ENCODE measurements at places on chromosomes 6 and 20.
A peak's percentile ranks its signal among the peaks of the same experiment; 100 is the strongest.

GRCh38 chr6:28537509-28538140 is 11.9 kb downstream of the GPX5 start:
- no peak for DNase-seq

DNA sequence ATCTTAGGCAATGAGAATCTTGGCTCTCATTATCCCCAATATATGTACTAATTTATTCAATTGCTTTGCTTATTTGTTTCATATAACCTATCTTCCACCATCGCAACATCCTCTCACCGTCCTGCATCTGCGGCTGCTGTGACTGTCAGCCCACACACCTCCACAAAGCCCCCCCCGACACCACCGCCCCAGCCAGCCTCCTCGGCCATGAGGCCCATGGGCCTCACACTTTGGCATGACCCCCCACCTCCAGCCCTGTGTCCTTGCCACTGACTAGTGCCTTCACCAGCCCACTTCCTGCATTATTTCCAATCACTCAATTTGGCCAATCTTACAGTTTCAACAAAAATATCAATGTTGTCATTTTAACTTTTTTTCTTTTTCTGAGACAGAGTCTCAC is 60.7 kb upstream of the TOX2 start:
- DNase-seq, result no peak

GRCh38 chr6:33243476-33243875 is 28.2 kb downstream of the VPS52 start:
- no peak for DNase-seq

DNA sequence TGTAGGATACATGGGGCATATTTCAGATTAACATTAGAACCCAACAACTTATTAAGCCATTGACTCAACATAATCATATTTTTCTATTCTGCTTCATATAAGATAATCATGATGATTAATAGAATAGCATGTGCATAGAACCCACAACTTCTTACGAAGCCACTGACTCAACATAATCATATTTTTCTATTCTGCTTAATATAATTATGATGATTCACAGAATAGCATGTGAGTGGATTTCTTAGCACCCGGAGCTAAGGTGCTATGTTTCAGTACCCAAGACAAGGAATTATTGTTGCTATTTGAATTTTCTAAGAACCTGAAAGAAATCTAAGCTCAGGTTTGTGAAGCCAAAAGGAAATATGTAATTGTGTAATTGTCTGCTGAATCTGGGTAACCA is 96.8 kb downstream of the TENT5A start:
- no peak for DNase-seq

DNA sequence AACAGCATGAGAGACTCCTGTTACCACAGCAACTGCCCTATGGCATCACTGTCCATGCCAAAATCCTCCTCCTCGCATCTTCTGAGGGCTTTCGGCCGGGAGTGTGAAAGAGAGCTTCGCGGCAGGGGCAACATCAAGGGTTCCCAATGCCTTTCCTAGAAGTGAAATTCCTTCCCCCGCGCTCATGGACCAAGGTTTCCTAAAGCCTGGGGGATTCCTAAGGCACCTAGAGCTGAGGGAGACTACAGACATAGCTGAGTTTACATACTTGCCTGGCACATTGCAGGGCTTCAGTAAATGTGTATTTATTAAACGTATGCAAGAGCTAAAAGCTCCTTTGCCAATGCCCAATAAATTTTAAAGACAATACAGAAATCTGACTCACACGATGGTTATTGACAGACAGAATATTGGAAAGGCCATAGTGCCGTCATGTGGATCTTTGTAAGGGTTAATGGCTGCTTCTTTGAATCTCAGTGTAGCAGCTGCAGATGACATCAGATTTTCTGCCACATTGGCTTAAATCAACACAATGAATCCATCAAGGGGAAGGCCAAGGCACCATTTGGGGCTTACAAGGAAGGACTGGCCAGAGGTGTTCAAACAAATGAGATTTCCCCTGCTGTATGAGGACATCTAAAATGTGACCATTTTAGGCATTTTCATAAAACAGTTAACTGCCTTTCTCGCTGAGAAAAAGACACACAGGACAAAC is 281.2 kb upstream of the JARID2 start:
- DNase-seq, result peak; percentile 66

GRCh38 chr20:3710011-3710466 is 2.4 kb downstream of the SIGLEC1 start:
- DNase-seq, result no peak

DNA sequence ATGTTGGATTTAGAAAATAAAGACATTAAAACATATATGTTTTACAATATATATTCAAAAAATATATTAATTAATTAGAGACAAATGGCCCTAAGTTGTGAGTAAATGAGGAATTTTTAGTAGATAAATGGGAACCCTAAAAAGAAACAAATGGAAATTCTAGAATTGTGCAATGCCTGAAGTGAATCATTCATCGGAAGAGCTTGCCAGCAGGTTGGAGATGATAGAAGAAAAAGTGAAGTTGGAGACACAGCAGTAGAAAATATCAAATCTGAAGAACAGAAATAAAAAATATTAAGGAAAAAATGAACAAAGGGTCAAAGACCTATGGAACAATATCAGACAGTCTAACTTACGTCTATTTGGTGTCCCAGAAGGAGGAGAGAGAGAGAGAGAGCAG is 109.4 kb upstream of the NEDD9 start:
- no peak for DNase-seq

DNA sequence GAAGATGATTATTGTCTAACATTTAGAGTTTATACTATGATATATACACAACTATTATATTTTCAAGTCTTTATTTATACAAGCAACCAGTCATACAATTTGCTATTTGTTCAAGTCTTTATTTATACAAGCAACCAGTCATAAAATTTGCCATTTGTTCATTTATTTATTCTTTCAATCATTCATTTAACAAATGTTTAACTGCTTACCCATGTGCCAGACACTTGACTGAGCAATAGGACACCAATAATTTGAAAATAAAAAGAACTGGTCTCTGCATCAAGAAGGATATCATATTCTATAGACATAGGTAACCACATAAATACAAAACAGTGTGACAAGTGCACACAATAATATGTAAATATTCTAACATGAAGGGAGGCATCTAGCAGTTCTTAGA is 20.3 kb downstream of the GRIK2 start:
- no peak for DNase-seq

DNA sequence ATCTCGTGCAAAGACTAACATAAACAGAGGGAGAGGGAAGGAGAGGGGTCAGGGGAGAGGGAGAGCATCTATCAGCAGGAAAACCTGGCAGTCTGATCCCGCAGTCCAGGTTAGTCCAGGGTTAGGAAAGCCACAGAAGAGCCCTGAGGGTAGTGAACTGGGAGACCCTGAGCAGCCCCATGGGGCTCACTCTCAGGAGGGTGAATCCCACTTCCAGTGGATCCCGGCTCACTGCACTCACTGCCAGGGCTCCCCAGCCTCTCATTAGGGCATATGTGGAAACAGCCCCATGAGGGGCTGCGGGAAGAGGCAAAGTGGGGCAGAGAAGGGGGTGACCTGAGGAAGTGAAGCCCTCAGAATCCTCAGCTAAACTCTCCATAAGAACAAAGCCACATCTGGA is 329.9 kb downstream of the UBE3D start:
- DNase-seq, result no peak

GRCh38 chr6:116847227-116847626 is 18.3 kb upstream of the GPRC6A start:
- peak; percentile 30 for DNase-seq

GRCh38 chr6:13831615-13832014 is 17.3 kb upstream of the MCUR1 start:
- no peak for DNase-seq

DNA sequence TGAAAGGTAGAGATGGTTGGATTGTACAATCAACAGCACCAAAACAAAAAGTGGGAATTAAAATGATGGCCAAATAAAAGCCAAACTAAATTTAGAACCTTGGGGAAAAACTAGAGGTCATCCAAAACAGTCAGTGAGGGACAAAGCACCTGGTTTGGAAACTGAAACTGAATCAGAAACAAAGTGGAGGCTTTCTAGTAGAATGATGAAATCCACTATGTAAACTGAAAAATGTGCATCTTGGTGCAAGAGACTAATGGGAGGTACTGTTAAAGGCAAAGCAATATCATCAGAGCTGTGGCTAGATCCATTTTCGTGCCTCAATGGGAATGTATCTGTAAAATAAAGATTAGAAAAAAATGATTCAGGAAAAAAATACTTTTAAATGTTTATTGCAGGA is 380.0 kb upstream of the GJE1 start:
- no peak for DNase-seq

DNA sequence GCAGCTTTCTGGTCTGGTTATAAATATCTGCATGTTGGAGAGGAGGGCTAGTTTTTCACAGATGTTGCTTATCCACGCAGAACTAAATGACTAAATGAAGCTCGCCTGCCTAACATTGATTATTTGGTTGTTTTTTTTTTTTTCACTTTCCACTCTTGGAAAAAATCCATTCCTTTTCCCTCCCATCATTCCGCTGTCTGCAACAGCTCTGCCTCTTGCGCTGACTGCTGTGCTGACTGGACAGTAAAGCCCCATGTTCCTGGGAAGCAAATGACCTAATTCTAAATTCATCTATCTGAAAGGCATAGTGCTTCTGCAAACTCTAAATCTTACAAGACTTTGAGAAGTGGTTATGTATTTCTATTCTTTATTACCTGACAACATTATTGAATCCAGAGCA is 255.5 kb upstream of the PLN start:
- DNase-seq, result no peak

- DNase-seq, result peak; percentile 22
These were observed 149.0 kb downstream of the HACE1 start for GRCh38 chr6:104710543-104711335.

DNA sequence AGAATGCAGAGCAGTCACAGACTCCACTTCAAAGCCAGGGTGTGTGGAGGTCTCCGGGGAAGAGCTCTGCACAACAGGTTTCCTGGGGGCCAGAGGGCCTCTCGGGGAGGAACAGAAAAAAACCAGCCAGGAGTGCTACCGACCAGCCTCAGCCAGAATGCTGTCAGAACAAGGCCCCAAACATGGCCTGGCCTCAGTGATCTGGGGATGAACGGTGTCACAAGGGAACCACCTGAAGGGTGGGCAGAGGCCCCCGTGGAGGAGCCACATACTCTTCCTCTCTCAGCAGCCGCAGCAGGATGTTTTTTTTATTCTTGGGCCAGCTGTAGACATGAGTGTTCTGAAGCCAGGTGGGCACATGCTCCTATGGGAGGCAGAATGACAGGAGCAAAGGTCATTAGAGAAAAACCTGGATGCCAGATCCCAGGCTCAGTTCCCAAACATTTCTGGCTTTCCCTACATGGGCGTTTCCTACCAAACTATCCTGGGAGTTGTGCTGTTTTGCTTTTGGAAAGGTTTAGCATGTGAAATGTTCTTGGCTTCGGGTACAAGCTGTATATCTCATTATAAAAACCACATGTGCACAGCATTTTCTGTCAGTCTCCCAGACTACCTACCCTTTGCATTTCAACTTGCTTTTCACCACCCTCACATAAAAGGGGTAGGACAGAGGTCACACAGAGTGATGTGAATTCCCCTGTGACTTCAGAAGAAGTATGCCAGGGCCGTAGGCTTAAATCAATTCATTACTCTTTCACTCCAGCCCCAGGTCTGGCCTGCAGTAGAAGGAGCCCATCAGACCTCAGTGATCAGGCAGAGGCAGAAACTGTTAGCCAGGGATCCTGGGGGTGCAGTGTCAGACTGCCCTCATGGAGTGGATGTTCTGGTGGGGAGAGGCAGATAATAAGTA is 46.2 kb downstream of the TRAF3IP2 start:
- DNase-seq, result peak; percentile 39

- DNase-seq, result no peak
These were observed 371.1 kb downstream of the FARS2 start for GRCh38 chr6:5632348-5632935.

DNA sequence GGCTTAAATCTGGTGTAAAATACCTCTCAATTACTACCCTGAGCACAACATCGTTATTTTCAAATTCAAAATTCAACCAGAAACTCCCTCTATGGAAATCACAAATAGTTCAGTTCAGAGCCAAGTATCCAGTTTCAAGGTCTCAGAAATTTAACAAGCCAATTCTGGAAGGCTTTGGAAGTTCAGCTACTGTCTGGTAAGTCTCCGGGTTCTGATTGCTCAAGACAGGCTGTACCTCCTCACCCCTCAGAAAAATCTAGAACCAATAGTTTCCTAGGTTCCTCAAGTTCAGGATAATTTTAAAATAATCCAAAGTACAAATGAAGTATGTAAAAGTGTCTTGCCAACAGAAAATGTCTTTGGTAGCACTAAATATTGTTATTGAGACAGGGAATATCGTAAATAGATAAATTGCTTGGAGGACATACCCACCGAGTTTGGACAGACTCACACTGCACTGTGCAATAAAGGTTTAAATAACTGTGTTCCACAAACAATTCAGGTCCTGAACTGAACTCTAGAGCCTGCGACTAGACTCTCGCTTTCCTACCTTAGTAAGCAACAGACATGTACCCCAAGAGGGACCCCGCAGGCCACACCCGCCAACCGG is 729 bp downstream of the ATG5 start:
- DNase-seq, result no peak

- no peak for DNase-seq
These were observed 3.5 kb downstream of the CUL9 start for GRCh38 chr6:43185391-43185985.

- no peak for DNase-seq
These were observed 18.6 kb downstream of the FARS2 start for GRCh38 chr6:5279891-5280338.

DNA sequence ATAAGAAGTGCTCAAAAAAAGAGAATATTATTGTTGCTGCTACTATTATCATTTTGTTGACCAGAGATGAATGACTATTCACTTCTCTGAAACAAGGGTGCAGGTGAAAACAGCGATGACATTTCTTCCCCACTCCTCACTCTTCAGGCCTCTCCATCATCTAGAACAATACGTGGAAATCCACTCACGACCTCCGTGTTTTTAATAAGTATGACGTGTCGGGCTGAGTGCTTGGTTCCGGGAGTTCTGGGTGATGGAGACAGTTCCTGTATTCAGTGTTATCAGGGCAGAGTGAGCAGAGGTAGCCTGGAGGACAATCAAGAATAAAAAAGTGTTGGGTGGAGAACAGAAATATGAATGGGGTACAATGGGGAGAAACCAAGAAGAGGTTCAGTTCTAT is 130.0 kb upstream of the ZNF217 start:
- no peak for DNase-seq

DNA sequence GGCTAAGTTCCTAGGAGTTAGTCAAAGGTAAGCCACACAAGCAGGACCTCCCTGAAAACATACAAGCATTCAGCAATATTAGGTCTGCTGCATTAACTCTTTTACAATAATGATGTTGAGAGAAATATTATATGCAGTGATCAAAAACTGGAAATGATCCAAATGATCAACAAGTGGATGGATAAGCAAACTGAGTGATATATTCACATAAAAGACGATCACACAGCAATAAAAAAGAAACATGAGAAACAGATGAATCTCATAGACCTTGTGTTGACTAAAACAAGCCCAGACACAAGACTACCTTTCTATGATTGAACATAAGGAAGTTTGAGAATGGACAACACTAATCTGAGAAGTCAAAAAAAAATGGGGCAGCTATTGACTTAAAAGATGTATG is 39.9 kb downstream of the LMBRD1 start:
- no peak for DNase-seq

- DNase-seq, result no peak
These were observed 26.3 kb downstream of the CDH26 start for GRCh38 chr20:59984541-59984940.

- DNase-seq, result no peak
These were observed 95.2 kb downstream of the KIF13A start for GRCh38 chr6:17892097-17892686.
